ENCODE measurements at places on chromosomes 11 and 22.

GRCh38 chr11:125218336-125218735 lies 53.8 kb downstream of the PKNOX2 start:
- DNase-seq: no peak

DNA sequence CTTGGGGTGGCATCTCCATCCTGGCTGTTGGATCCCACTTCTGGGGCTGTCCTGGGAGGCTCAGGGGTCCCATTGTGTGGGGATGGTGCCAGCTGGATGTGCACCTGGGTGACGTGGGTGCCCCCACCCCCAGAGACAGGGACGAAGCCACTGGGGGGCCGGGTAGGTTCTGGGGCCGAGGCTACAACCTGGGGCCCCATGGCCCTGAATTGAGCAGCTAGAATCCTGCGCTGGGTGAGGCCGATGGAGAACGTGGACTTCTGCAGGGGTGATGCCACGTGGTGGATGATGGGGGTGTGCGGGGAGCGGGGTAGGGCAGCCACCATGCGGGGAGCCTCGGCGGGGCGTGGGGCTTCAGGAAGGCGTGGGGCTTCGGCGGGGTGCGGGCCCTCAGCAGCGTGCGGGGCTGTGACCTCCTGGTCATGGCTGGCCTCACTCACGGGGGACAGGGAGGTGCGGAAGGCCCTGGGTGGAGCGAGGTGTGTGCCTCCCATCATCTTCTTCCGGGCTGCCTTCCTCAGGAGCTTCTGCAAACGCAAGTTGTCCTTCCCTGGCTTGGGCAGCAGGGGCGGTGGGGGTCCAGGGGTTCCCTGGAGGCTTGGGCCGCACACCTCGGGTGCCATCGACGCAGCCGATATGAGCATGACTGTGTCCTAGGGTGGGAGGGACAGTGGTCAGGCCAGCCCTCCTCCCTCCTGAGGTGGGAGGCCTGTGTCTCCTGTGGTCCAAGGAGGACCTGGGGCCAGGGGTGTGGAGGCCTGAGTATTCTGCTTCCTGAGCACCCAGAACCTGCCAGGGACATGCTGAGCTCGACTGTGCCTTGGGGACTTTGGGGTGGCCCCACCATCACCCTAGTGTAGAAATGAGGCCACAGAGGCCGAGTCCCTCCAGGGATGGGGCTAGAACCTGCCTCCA lies 1.5 kb downstream of the PRR33 start:
- DNase-seq: no peak

GRCh38 chr11:10511181-10511621 lies 29.8 kb downstream of the RNF141 start:
- DNase-seq: no peak

GRCh38 chr11:101008961-101009689 lies 120.5 kb downstream of the PGR start:
- no peak for DNase-seq
